ENCODE measurements at places on chromosomes 1 and 21. TPM values are rescaled to one million over a fixed set of nuclear protein-coding genes. Genes with fewer than 3 reads are reported as not detected.
A peak's percentile ranks its signal among the peaks of the same experiment; 100 is the strongest.

DNA sequence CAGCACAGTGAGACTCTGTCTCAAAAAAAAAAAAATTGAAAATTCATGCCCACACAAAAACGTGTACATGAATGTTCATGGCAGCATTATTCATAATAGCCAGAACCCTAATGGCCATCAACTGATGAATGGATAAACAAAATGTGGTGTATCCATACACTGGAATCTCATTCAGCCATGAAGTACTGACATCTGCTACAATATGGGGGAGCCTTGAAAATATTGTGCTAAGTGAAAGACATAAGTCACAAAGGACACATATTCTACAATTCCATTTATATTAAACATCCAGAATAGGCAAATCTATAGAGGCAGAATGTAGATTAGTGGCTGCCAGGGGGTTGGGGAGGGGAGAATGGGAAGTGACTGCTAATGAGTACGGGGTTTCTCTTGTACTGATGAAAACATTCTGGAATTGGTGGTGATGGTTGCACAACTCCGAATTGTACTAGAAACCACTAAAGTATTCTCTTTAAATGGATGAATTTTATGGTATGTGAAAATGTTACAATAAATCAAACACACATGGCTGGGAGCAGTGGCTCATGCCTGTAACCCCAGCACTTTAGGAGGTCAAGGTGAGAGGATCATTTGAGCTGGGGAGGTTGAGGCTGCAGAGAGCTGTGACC lies 33.0 kb upstream of the KCNN3 start:
- no peaks in the 10 kb centered on the region for H3K4me1 ChIP-seq
- H3K4me3 ChIP-seq, result no peak overlapping the region
- no peaks in the 10 kb centered on the region for H3K27me3 ChIP-seq
- no peak overlapping the region for H3K27ac ChIP-seq
- H3K36me3 ChIP-seq, result no peaks in the 10 kb centered on the region
- no peak for DNase-seq

GRCh38 chr1:30466610-30467009 lies 256.8 kb downstream of the MATN1 start:
- no peaks in the 10 kb centered on the region for H3K27me3 ChIP-seq
- H3K4me1 ChIP-seq, result no peaks in the 10 kb centered on the region
- H3K36me3 ChIP-seq, result no peaks in the 10 kb centered on the region
- DNase-seq, result no peak

- DNase-seq, result no peak
- H3K4me1 ChIP-seq, result no peaks in the 10 kb centered on the region
- no peak overlapping the region for H3K27ac ChIP-seq
- no peaks in the 10 kb centered on the region for H3K36me3 ChIP-seq
- no peaks in the 10 kb centered on the region for H3K27me3 ChIP-seq
Observed at GRCh38 chr1:159700312-159700711, 14.1 kb downstream of the CRP start.

DNA sequence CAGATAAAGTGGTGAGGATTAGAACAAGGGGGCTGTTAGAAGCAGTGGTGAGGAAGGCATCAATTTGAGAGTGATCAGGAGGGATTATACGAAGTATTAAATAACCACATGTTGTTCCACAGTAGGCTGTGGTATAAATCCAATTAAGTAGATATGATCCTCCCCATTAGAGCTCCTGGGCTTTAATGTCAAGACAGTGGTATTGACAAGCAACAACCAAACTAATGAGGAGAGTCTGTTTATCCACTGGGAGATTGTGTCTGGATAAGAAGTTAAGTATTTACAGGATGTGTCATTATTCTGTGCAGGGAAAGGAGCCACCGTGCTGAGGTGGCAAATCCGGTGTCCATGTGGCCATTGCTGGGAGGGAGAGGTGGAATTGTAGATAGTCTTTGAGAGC lies 5.8 kb downstream of the ACTN2 start:
- no peak overlapping the region for H3K4me3 ChIP-seq
- peaks cover 7% of the 10 kb centered on the region for H3K4me1 ChIP-seq
- peaks cover 35% of the 10 kb centered on the region for H3K27me3 ChIP-seq
- no peak overlapping the region for H3K27ac ChIP-seq
- no peaks in the 10 kb centered on the region for H3K36me3 ChIP-seq

DNA sequence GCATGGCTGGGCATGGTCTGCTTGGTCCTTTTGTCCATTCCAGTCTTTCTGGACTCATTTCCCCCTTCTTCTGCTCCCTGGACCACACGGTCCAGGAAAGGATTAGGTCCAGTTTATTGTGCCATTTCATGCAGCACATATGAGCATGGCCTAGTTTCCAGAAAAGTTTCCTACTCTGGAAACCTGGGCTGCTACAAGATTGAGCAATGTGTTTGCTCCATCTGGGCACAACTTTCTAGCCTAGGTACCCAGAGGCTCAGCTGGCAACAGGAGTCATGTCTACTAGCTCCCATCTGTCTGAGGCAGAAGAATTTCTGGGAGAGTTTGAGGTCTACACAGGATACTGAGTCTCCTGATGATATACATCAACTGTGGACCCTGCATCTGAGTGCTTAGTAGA lies 14.8 kb downstream of the FMOD start:
- H3K36me3 ChIP-seq, result no peaks in the 10 kb centered on the region
- H3K4me1 ChIP-seq, result peaks cover 9% of the 10 kb centered on the region
- H3K4me3 ChIP-seq, result no peak overlapping the region
- no peak for DNase-seq
- peaks cover 6% of the 10 kb centered on the region for H3K27me3 ChIP-seq
- no peak overlapping the region for H3K27ac ChIP-seq

GRCh38 chr21:35484032-35484431 lies 434.9 kb upstream of the RUNX1 start:
- H3K36me3 ChIP-seq, result no peaks in the 10 kb centered on the region
- H3K4me1 ChIP-seq, result no peaks in the 10 kb centered on the region
- H3K27ac ChIP-seq, result no peak overlapping the region
- H3K27me3 ChIP-seq, result no peaks in the 10 kb centered on the region
- H3K4me3 ChIP-seq, result no peak overlapping the region

GRCh38 chr1:62230718-62231117 lies 36.1 kb downstream of the L1TD1 start:
- H3K4me3 ChIP-seq, result no peak overlapping the region
- H3K27ac ChIP-seq, result no peak overlapping the region
- no peaks in the 10 kb centered on the region for H3K27me3 ChIP-seq
- DNase-seq, result no peak
- no peaks in the 10 kb centered on the region for H3K4me1 ChIP-seq

- H3K27me3 ChIP-seq, result no peaks in the 10 kb centered on the region
- no peaks in the 10 kb centered on the region for H3K36me3 ChIP-seq
- H3K4me1 ChIP-seq, result no peaks in the 10 kb centered on the region
- H3K27ac ChIP-seq, result no peak overlapping the region
- no peak for DNase-seq
Observed at GRCh38 chr21:45366931-45367401, 38.0 kb upstream of the COL18A1 start.

DNA sequence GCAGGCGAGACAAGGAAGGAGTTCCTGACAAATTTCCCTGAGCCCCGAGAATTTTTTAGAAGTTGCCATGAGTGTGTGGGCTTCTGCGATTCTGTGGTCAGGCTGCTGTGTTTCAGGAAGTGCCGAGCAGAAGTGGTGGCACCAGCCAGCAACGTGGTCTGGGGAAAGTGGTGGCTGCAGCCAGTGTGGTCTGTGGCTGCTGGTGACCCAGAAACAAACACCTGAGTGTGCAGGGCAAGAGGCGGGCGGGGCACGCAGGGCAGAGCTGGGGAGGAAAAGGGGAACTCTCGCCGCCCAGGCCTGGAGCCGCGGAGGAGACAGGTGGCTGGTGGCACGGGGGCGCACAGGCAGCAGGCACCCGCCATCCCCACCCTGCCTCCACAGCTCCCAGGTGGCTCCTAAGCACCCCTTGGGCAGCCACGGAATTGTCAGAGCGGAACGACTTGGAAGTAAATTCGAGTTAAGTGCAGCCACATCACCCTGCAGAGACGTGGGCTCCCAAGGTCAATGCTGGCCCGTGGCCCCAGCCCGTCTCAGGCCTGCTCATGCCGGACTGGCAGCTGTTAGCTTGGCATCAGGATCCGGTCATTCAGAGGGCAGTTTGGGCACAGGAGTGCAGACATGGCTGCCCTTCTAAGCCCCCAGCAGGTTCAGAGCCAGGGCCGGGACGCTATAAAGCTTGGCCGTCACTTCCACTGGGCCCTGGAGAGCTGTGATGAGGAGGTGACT lies 25.1 kb downstream of the PRDM16 start:
- no peak overlapping the region for H3K27ac ChIP-seq
- no peaks in the 10 kb centered on the region for H3K4me1 ChIP-seq
- H3K36me3 ChIP-seq, result no peaks in the 10 kb centered on the region
- no peaks in the 10 kb centered on the region for H3K27me3 ChIP-seq
- H3K4me3 ChIP-seq, result no peak overlapping the region

DNA sequence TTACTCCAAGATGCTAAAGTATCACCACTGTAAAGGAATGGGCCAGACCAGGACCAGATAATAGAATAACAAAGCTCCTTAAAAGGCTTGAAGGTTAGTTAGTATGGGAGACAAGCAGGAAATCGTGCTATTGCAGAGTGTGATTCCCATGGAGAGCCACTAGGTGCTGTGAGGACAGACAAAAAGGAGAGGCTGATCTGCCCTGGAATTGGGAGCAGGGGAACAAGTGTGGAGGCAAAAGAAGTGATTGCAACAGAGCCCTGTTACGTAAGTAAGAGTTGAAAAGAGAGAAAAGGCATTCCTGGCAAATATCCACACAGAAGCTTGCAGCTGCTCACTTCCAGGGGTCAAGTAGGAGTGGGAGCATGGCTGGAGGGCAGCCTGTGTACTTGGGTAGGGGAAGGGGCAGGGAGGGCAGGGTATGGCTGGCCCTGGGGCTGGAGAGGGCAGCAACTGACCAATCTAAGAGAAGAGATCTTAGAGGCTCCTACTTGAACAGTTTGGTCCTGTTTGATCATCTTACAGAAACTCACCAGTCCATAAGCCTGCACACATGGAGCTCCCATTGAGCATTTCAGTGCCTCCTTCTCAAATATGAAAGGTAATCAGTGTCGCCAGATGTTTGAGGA lies 207.7 kb upstream of the GJB5 start:
- no peak overlapping the region for H3K27ac ChIP-seq
- no peaks in the 10 kb centered on the region for H3K27me3 ChIP-seq
- H3K4me1 ChIP-seq, result no peaks in the 10 kb centered on the region
- no peaks in the 10 kb centered on the region for H3K36me3 ChIP-seq
- DNase-seq, result no peak

- no peaks in the 10 kb centered on the region for H3K4me1 ChIP-seq
- DNase-seq, result no peak
- H3K27me3 ChIP-seq, result no peaks in the 10 kb centered on the region
- no peak overlapping the region for H3K4me3 ChIP-seq
- H3K36me3 ChIP-seq, result no peaks in the 10 kb centered on the region
Observed at GRCh38 chr1:214515544-214516433, 35.6 kb downstream of the PTPN14 start.

DNA sequence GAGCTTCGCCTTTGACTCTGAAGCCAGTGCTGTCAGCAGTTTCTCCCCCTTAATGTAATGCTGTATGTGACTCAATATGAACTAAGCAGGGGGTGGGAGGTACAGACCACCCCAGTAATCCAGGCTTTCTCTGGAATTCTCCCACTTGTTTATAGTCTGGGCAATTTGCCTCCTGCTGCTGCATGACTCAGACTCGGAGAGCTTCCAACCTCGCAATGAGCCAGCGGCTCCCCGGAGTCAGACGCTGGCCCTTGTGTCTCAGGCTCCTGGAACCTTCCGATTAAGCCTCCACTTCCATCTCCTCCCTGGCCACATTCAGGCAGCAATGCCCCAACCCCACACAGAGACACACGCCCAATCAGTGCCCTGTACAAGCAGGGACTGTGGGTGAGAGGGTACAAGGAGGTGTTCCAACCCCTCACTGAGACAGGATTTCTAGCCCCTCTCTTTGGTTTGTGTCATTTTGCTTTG lies 471.7 kb upstream of the VAMP3 start:
- H3K4me3 ChIP-seq, result no peak overlapping the region
- no peaks in the 10 kb centered on the region for H3K4me1 ChIP-seq
- H3K27ac ChIP-seq, result no peak overlapping the region
- no peaks in the 10 kb centered on the region for H3K27me3 ChIP-seq

DNA sequence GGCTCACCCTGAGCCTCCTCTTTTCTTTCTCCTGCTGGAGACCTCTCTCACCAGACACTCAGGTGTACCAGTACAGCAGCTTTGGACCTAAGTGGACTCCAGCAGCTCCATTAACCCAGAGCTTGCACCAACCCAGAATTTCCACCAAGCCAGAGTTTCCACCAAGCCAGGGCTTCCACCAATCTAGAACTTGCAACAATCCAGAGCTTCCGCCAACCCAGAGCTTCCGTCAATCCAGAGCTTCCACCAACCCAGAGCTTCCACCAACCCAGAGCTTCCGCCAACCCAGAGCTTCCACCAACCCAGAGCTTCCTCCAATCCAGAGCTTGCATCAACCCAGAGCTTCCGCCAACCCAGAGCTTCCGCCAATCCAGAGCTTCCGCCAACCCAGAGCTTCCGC lies 23.2 kb downstream of the CRYAA start:
- H3K4me1 ChIP-seq, result peaks cover 39% of the 10 kb centered on the region
- no peak for DNase-seq
- no peaks in the 10 kb centered on the region for H3K36me3 ChIP-seq
- no peak overlapping the region for H3K4me3 ChIP-seq
- no peak overlapping the region for H3K27ac ChIP-seq
- no peaks in the 10 kb centered on the region for H3K27me3 ChIP-seq

GRCh38 chr1:1199961-1200875 lies 6.2 kb downstream of the TNFRSF18 start:
- peak overlapping the region; percentile 54 for H3K4me3 ChIP-seq
- peaks cover 9% of the 10 kb centered on the region for H3K4me1 ChIP-seq
- H3K27me3 ChIP-seq, result no peaks in the 10 kb centered on the region
- H3K36me3 ChIP-seq, result no peaks in the 10 kb centered on the region

DNA sequence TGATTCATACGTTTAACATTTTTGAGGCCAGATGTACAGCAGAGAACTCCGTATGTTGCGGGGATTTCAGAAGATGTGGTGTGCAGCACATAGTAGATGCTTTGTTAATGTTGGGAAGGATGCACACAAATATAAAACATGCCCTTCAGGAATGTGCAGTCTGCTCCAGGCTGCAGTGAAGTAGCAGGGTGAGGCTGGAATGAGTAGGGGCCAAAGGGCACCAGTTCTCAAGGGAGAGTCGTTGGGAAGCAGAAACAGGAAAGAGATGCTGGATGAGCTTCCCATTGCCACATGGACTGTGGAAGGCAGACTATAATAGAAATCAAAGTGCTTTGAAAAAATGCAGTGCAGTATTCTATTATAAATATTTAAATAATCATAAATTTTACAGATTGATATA lies 126.9 kb downstream of the NOS1AP start:
- no peak for DNase-seq
- H3K27ac ChIP-seq, result no peak overlapping the region
- H3K27me3 ChIP-seq, result peaks cover 4% of the 10 kb centered on the region
- H3K4me3 ChIP-seq, result no peak overlapping the region
- no peaks in the 10 kb centered on the region for H3K4me1 ChIP-seq

The AMIGO1 gene
- total RNA-seq, result 2.4 TPM

The GUCA2A gene
- total RNA-seq, result not detected

The CZIB gene
- total RNA-seq, result 62.1 TPM

The UTS2 gene
- total RNA-seq, result 5.5 TPM

The NBPF6 gene
- total RNA-seq, result not detected

The ASPM gene
- total RNA-seq, result 0.19 TPM

The DDX20 gene
- 22.3 TPM for total RNA-seq

The MMEL1 gene
- 0.22 TPM for total RNA-seq

The AK5 gene
- not detected for total RNA-seq

The NBPF4 gene
- not detected for total RNA-seq

The EPS8L3 gene
- total RNA-seq, result not detected

The IL12RB2 gene
- 0.67 TPM for total RNA-seq

All from B cell (primary cell).